Mesendoderm (in vitro differentiated cells): ENCODE measurements at places on chromosomes 2 and 18.
A peak's percentile ranks its signal among the peaks of the same experiment; 100 is the strongest.

DNA sequence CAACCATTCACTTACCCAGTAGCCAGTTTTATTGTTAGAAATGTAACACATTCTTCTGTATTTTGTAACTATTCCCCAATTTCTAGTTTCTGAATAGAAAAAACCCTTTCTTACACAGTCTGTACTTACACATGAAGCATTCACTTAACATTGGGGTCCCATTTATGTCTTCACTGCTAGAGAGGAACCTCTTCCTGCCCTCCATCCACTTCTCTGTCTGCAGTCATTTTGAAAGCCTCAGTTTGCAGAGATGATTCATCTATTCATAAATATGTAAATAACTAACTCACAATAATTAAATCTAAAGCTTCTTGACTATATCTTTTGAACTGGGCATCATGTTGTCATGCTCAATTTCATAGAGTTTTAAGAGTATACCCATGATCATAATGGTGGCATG, 55.9 kb downstream of the ZRANB3 start:
- DNase-seq: no peak

GRCh38 chr18:5619376-5619775, 75.6 kb upstream of the EPB41L3 start:
- no peak for DNase-seq

DNA sequence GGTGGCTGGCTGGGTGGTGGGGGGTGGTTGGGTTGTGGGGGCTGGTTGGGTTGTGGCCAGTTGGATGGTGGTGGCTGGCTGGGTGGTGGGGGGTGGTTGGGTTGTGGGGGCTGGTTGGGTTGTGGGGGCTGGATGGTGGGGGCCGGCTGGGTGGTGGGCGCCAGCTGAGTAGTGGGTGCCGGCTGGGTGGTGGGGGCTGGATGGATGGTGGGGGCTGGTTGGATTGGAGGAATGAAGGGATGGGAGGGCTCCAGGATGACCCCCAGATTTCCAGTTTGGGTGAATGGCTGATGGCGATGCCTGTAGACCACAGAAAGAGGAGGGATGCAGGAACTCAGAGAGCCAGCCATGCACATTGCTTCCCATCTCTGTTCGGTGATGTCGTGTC, 26.8 kb upstream of the GPR17 start:
- no peak for DNase-seq

GRCh38 chr2:83879127-83879526, 580.0 kb downstream of the SUCLG1 start:
- DNase-seq: no peak

DNA sequence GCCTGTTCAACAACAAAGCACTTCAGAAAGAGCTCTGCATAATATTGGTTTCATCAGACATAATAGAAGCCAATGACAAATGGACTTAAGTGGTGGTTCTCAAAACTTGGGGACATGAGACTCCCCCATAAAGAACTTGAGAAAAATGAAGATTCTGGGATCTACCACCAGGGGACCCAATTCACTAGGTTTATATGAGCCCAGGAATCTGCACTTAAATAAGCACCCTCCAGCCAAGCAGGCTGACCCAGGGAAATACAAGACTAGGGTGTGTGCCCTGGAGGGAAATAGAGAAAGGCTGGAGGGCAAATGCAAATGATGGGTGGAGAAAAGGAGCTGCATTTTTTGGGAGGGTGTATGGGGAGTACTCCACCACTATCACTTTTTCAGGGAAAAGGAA, 52.5 kb downstream of the SATB2 start:
- DNase-seq: peak; percentile 62

DNA sequence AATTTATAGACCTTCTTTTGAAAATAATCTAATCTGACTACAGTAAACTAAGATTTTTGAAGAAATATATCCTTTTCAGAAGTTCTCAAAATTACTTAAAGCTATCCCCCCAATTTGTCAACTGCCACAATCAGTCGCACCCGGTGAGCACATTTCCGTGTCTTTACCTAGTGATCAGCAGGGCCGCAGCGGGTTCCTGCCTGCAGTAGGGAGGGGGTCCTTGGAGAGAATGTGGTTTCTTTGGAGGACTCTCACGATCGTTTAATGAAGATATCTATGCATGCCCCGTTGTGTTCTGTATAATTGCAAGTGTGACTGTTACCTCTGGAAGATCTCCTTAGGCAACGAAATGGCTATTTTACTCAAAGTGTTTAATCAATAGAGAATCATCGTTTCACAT, 251.9 kb upstream of the RAB12 start:
- peak; percentile 85 for DNase-seq

DNA sequence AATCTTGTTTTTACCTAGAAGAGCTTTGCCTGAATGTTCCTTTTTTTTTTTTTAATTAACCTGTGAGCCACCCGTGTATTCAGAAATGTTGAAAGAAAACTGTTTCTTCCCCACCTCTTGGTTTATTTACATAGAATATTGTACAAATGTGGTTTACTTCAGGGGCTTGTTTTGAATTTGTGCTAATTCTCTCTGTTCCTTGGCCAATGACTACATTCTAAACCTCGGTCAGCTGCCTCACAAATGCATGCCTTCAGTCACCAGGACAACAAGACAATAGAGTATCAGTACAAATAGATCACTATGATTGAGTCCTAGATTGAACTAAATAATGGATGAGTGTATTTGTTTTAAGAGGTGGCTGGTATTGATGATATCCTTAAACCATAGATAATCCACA, 36.0 kb downstream of the AGFG1 start:
- DNase-seq: peak; percentile 55

GRCh38 chr2:238875101-238875470, 27.2 kb downstream of the TWIST2 start:
- DNase-seq: peak; percentile 55

GRCh38 chr2:1181893-1182292, 231.2 kb downstream of the SNTG2 start:
- no peak for DNase-seq

DNA sequence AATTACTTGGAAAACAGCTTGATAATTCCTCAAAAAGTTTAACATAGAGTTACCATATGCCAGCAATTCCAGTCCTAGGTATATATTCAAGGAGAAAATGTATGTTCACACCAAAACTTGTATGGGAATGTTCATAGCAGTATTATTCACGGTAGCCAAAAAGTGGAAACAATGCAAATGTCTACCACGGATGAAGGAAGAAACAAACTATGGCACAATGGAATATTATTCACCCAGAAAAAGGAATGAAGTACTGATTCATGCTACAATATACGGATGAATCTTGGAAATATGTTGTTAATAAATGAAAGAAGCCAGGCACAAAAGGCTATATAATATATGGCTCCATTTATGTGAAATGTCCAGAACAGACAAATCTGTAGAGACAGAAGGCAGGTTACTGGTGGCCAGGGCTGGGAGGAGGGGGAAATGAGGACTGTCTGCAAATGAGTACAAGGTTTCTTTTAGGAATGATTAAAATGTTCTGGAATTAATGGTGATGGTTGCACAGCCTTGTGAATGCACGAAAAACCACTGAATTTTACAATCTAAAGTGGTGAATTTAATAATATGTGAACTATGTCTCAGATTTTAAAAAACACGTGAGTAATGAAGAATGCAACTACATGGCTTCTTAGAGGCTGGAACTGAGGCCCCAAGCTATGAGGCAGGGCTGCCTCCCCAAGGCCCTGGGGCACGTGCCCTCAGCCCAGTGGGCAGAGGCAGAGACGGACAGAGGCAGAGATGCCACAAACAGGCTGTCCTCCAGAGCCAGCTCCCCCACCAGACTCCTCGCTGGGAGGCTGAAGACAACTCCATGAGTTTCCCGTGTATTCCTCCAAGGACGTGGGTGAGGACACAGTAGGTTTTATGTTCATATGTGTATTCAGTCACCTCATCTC, 5.0 kb downstream of the LIMS2 start:
- no peak for DNase-seq

GRCh38 chr2:238847841-238848690, at the start of gene TWIST2:
Gene TWIST2 (plus strand): TSS chr2:238848085. CDS start chr2:238848216, 131 bp downstream.
- DNase-seq: peak; percentile 76

- DNase-seq: peak; percentile 10
Measured at GRCh38 chr18:26568926-26569665, 20.7 kb upstream of the KCTD1 start.

GRCh38 chr2:4898706-4899105, 793.5 kb upstream of the SOX11 start:
- DNase-seq: peak; percentile 22

DNA sequence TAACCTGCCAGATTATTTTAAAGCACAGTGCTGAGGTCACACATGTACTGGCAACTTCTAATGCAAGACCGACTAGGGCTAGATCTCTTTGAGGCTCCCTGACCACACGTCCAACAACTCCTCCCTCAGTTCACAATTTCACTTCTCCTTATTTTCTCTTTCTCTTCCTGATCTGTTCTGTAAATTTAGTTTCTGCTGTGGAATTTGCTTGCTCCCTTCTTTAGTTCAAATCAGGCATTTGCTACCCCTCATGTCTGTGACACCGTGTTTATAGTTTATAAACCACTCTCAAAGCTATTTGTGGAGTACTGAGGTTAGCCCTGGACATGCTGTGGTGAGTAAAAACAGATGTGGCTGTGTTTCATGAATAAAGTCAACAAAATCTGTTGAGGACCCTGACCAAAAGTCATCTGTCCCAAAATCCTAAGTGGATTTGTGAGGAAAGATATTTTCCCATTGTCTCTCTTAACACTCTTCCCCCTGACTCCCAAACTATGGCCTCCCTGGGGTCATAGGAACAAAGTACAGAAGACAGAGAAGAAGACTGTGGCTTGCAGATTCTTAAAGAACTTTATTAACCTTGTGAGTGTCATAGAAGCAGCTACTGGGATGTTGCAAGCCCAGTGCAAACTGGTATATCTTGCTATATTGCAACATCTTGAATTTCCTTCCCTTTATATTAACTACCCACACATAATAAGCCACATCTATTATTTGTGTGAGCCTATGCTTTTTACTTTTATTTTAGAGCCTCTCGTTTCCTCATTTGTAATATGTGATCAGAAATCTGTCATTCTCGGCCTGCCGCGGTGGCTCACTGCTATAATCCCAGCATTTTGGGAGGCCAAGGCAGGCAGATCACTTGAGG, 3.5 kb upstream of the NAGK start:
- DNase-seq: no peak

DNA sequence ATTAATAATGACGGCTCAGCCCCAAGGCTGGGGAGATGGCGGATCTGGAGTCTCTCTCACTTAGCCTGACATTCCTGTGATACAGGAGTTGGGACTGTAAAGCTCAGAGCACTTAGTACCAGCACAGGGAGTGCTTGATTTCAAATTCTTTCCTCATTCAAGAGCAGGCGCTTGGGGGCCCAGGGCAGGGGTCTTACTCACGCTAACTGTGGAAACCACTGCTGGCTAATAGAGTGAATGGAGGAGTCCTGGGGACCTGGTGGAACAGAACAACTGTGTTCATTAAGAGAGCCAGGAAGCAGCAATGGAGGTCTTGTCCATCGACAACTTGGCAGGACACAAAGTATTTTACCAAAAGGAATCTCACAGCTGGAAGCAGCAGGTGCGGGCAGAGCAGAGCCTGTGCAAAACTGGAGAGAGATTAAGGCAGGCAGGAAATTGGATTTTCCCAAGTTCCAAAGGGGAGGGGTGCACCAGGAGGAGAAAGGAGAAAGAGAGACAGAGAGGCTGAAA, 358.9 kb downstream of the TNS1 start:
- DNase-seq: no peak

GRCh38 chr18:61348230-61348629, 15.0 kb downstream of the CDH20 start:
- DNase-seq: no peak

DNA sequence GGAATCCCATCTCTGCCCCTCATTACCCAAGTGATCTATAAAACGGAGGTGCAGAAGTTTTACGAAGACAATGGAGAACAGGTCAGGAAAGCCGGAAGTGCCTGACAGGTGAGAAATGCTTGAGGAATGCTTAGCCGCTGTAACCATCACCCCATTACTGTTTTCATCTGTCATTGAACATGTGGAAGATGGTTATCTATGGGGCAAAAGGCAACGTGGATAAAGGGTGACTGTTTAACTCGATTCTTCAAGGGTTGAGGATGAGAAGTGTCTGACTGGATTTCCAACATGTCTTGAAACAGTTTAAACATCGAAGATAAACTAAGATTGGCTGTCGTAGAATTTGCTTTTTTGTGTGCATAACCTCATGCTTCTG, 17.3 kb downstream of the HK2 start:
- peak; percentile 40 for DNase-seq

GRCh38 chr2:71806432-71806831, 341.2 kb downstream of the CYP26B1 start:
- DNase-seq: no peak

- DNase-seq: peak; percentile 88
Measured at GRCh38 chr2:164784376-164784775, 57.2 kb downstream of the COBLL1 start.

GRCh38 chr2:55150834-55151233, 81.3 kb downstream of the CLHC1 start:
- no peak for DNase-seq

DNA sequence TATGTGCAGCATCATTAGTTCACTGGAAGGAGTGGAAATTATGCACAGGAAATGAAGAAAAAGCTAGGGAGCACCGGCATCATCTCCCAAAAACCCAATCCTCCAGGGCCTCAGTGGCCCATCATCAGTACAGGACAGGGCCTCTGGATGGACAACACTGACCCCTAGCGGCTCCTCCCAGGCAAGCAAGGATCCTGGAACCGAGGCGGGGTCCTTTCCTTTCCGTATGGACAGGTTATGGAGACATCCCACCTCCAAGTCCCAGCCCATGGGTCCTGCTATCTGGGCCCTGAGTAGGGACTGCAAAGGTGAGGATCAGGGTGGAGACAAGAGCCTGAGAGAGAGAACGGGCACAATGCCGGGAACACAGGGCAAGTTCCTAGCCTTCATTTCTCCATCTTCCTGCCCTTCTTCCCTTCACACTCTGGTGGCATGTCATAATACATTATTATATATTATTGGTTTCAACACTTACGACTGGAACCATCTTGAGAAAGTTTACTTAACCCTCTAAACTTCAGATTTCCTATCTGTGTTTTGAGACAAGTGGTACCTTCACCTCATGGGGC, 68.2 kb downstream of the ZNF516 start:
- DNase-seq: peak; percentile 71

DNA sequence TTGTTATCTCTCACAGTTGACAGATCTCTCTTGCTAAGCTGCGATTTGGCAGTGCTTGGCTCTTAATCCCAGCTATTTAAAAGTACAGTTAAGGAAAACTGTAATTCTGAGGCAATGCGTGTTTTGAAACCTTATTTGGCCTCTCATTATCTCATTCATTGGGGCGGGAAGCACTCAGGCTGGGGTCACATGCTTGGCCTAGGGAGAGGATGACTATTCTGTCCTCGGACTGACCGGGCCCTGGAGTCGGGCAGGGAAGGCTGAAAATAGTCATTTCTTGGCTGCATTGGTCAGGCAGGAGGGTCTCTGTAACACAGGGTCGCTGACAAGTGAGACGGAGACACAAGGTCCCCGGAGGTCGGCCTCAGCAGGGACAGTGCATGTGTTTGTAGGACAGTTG, 20.2 kb upstream of the EMILIN2 start:
- no peak for DNase-seq

DNA sequence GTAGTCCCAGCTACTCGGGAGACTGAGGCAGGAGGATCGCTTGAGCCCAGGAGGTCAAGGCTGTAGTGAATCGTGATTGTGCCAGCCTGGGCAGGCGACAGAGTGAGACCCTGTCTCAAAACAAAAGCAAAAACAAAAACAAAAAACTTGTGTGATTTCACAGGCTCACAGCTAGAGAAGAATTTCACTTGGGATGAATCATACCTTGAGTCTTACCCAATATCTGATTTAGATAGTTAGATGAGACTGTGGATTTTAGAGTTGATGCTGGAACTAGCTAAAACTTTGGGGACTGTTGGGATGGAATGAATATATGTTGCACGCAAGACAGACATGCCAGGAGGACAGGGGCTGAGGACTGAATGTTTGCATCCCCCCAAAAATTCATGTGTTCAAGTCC, 4.4 kb downstream of the ANKRD29 start:
- no peak for DNase-seq
